ENCODE measurements at places on chromosomes 2 and 18.

DNA sequence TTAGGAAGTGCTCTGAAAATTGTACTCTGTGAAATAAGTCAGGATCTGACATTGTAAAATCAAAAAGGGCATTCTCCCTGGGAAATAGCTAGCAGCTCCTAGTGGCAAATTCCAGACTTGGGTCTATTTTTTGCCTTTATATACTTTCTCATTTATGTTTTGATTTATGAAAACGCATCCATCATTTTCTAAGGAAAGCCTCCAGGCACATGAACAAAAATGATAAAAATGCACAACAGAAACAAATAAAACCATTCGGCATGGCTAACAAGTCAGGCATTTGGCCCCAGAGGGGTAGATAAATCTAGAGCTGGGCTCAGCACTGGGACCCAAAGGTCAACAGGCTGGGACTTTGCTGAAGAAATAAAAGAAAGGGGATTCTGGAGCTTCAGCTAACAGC is 167.0 kb downstream of the BCL11A start:
- DNase-seq: no peak

GRCh38 chr2:42895134-42895790 is 102.9 kb upstream of the HAAO start:
- DNase-seq: peak; percentile 42

GRCh38 chr2:1619556-1619955 is 124.8 kb downstream of the PXDN start:
- DNase-seq: no peak

DNA sequence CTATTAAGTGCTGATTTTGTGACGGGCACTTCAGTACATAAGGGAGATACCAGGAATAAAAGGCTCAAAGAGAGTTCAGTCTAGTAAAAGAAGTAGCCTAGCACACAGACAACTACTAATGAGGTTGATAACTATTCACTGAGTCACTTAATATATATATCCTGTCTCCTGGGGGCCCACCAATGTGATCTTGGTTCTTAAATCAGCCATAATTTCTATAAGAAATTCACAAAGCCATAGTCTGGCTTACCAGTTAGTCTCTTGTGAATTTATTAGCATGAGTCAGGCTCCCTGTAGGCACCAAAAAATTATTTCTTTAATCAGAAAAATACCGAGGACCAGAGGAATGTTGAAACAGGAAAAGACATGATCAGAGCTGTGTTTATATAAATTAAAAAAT is 10.4 kb downstream of the KCNE4 start:
- DNase-seq: no peak

GRCh38 chr2:110772383-110772755 is 40.0 kb downstream of the ACOXL start:
- DNase-seq: no peak

- no peak for DNase-seq
These were observed 68.6 kb downstream of the GATA6 start for GRCh38 chr18:22238036-22238435.

Measured in left forelimb (tissue), 1 donor.